ENCODE measurements at places on chromosomes 6 and 20.

DNA sequence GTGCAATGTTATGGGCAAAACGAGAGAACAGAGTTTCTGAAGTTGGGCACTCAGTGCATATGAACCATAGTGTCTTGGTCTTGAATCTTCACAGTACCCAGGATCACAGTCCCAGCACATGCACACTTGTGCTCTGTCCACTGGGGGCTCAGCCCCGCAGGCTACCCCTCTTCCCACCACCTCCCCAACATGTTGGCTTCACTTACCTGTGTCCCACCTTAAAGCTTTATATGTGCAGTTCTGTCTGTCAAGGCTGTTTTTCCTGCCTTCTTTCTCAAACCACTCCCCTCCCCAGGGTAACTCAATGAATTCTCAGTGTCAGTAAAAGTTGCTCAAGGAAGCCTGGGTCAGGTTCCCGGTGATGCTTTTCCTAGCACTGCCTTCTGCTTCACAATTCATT is 129.9 kb downstream of the DOK5 start:
- DNase-seq = no peak

DNA sequence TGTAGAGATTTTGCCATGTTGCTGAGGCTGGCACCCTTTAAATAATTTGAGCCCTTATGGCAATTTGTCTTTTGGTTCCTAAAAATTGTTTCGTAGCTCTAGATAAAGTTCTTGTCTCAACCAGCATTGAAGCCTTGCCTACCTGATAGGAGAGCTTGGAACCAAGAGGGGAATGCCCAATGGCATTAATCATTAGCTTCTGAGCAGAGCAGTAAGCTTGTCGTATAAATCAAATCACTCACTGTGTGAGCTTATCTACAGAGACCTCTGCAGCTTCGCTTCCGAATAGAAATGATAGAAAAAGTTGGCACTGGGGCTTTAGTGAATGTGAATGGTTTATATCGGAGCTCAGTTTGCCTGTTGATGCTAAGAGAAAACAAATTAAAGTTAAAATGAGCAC is 10.7 kb downstream of the ANKRD6 start:
- no peak for DNase-seq

DNA sequence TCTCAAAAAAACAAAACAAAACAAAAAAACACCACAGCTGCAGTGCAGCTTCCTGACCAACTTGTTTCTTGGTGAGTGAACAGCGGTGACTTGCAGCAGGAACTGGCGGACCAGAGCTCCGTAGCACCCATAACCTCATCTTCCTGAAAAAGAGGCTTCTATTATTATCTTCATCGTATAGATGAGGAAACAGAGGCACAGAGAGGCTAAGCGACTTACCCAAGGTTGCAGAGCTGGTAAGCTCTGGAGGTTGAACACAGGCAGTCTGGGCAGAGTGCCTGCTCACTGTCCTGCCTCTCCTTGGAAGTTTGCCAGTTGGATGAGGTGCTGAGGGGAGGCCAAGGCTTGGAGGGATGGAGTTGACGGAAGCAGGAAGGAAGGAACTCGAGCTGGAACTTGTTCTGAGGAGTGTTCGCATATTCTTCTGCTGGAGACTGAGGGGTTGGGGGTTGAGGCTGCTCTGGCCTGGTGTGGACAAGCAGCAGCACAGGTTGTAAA is 47.9 kb upstream of the CCDC167 start:
- DNase-seq = no peak

GRCh38 chr6:128892079-128892478 is 9.1 kb downstream of the LAMA2 start:
- no peak for DNase-seq

- no peak for DNase-seq
These were observed 52.5 kb upstream of the SLC22A16 start for GRCh38 chr6:110528930-110529325.

DNA sequence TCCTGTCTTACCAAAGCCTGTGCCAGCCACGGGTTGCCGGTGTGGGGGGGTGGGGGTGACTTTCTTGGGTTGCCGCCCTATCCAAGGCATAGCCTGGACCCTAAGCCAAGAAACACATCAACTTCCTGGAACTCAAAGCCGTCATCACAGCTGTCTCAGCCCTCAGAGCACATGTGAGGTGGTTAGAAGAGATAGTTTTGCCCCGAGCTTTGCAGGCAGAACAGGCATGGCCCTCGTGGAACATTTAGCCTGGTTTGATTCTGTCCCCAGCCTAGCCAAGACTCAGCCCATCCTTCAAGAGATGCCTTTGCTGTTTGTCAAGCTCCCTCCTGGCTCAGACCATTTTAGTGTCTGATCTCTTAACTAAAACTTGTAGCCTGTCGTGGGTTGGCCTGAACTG is 64.9 kb downstream of the RREB1 start:
- no peak for DNase-seq

- DNase-seq = no peak
These were observed 23.6 kb downstream of the POFUT1 start for GRCh38 chr20:32231245-32231644.

DNA sequence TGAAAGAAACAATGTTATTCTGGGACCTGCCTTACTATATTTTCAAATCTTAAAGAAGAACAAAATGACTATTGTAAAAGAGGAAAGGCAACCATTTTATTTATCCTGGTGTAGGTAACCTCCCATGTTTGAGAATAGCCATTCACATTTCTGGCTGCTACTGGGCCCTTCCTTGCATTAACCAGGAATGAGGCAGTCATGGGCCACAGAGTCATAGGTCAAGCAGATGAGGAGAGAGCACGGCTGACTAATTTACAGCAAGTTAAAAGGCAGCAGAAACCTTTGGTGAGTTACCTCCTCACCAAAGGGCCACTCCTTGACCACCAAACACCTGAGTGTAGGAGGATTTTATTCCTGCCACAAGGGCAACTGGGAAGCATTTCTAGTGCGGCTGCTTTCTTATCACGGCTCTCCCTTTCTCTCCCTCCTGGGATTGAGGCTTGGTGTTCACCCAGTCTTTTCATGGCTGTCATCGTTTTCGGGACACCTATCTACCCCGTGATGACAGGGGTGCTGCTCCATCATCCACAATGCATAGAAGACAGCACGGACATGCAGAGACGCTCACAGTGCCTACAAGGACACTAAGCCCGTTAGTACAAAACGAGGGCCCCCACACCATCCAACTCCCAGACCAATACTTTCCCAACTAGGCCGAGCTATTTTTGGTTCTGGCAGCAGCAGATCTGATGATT is 4.4 kb upstream of the LAMA4 start:
- DNase-seq = no peak

GRCh38 chr6:52712136-52712535 is 41.2 kb downstream of the TMEM14A start:
- no peak for DNase-seq

GRCh38 chr6:158999154-158999665 is 792 bp downstream of the RSPH3 start:
- no peak for DNase-seq

DNA sequence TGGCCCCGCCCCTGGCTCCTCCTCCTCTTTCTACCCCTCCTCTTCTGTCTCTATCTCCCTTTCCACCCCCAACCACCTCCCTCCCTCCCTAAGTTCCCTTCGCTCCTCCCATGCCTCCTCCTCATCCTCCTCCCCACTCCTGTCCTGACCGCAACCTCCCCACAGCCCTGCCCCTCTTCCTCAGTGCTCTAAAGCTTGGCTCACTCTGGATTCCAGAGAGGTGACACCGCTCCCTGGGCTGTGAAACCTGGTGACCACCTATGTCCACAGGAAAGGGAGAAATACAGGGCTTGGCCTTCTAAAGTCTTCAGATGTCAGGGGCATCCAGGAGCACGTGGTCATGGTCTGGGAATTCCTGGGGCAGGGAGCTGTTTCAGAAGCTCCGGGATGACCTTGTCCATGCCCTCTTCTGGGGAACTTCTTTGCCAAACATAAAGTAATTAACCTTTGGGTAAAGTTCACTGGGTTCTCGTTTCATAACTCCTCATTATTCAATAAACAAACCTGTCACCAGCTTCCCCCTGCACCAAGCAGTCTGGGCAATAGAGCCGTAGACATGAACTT is 345 bp upstream of the CST5 start:
- no peak for DNase-seq

GRCh38 chr20:22523499-22524392 is 60.6 kb downstream of the FOXA2 start:
- no peak for DNase-seq

Data from stimulated activated naive B cell treated with anti-CD40 and anti-IgM and Interleukin-4, amounts not matched to agents 10 μg/mL and 1 μg/mL and 100 μg/mL, for 72 hours (primary cell).